ENCODE measurements at places on chromosomes 11 and 22. TPM values are rescaled to one million over a fixed set of nuclear protein-coding genes. Genes with fewer than 3 reads are reported as not detected.

The CLNS1A gene
- total RNA-seq, result 192 TPM

The NELL1 gene
- 0.12 TPM for total RNA-seq

The OR51B5 gene
- 1.8 TPM for total RNA-seq

- DNase-seq, result no peak
These were observed 4.2 kb downstream of the SF1 start for GRCh38 chr11:64774144-64774543.

The ALDH3B2 gene
- not detected for total RNA-seq

DNA sequence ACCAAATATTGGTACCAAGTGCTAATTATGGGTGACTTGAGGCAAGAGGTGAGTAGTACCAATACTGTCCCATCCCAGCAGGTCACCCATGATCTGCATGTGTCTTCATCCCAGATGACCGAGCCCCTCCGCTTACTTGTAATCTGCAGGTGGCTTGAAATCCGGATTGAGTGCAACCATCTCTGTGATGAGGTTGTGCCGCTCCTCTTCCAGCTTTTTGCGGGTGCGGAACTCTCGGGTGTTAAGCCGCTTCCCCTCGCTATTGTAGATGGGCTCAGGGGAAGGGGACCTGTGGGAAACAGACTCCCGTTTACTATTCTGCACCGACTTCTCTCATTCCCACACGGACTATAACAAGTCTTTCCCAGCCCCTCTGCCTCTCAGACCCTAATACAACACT, 8.2 kb downstream of the SF1 start:
- DNase-seq, result no peak

DNA sequence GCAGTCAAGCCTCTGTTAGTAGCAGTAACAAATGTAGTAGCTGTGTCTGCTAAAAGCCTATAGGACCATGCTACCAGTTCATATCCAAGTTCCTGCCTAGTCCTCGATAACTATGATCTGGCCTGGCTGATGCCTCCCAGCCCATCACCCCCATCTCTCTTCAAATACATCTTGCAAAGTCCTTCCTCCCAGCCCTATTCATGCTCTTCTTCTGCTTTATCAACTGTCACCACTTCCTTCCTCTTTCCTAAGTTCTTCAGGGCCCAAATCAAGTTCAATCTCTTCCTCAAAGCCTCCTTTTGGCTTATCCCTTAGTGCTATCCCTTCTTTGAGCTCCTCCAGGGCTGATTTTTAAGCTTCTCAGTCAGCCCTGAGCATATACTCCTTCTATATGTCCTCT, 150.9 kb upstream of the THY1 start:
- DNase-seq, result no peak

Measured in RPMI7951 (cell line).